ENCODE measurements at places on chromosomes 7 and 10. TPM values are rescaled to one million over a fixed set of nuclear protein-coding genes. Genes with fewer than 3 reads are reported as not detected.

DNA sequence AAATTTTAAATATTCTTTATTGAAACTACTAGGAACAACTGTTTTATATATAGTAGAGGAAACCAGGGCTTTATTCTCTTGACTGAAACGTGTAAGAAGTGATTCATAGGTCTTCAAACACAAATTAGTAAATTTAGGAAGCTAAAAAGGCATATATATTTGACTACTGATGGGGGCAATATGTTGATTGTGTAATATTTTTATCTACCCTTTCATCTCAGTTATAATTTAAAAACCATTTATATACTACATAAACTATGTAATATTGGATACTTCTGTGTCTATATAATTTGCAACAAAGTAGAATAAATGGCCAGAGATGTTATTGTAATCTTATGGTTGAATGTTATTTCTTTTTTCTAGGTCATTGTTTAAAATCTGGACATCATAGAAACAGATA, 269.3 kb upstream of the KAT6B start:
- H3K4me1 ChIP-seq = peaks cover 3% of the 10 kb centered on the region
- H3K27ac ChIP-seq = no peak overlapping the region
- H3K36me3 ChIP-seq = no peaks in the 10 kb centered on the region
- no peak overlapping the region for H3K4me3 ChIP-seq
- DNase-seq = no peak

DNA sequence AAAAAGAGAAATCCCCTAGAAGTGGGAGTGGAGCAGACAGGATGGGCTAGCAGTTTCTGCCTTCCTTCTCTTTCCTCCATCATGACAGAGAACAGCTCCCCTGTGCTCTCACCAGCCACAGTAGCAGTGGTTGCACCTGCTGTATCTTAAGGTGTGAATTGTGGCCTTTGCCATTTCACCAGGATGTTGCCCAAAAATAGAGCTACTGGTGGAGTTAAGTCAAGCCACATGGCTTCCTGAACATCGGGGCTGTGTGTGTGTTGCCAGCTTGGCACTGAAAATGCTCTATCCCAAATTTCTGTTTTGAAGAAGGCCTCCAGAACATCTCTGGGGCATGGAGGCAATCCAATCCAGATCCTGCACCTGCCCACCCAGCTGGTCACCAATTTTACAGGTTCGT, 348.7 kb downstream of the EXOC4 start:
- no peaks in the 10 kb centered on the region for H3K27me3 ChIP-seq
- H3K36me3 ChIP-seq = no peaks in the 10 kb centered on the region
- H3K4me3 ChIP-seq = no peak overlapping the region
- no peak for DNase-seq
- no peaks in the 10 kb centered on the region for H3K4me1 ChIP-seq
- H3K27ac ChIP-seq = no peak overlapping the region

- H3K36me3 ChIP-seq = no peaks in the 10 kb centered on the region
- H3K27me3 ChIP-seq = no peaks in the 10 kb centered on the region
- H3K4me3 ChIP-seq = no peak overlapping the region
- no peak for DNase-seq
- no peaks in the 10 kb centered on the region for H3K4me1 ChIP-seq
- H3K27ac ChIP-seq = no peak overlapping the region
These were observed 904.9 kb downstream of the IPMK start for GRCh38 chr10:57362811-57363210.

POLR3A gene
- total RNA-seq = 19.5 TPM
